CD4-positive, alpha-beta T cell treated with Interleukin-12 subunit alpha and Interleukin-12 subunit beta, for 1 hour (primary cell): ENCODE measurements at places on chromosomes 6 and 20.

DNA sequence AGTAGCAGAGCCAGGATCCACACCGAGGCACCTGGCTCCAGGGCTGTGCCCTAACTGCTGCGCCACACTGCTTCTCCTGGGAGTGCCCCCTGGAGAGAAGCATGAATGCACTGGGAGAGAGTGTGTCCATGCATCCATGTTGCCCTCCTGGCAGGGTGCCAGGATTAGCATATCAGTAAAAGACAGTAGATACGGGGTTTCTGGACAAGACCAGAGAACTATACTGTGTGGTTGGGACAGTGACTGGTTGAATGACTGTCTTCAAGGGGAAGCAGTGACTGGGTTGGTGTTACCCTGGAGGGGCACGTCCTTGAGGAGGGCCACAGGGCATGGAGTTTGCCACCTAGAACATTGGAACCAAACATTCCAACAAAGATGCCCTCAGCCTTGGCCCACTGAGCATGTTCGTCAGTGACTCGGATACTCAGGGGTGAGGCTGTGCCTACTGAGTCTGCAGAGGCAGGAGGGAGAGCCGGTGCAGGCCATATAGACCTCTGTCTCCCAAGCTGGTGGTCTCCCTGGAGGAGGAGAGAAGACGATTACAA is 288.8 kb downstream of the CDC5L start:
- DNase-seq: no peak

GRCh38 chr20:37522260-37523011 is 1.4 kb downstream of the NNAT start:
- no peak for DNase-seq

GRCh38 chr6:31578184-31579118 is 3.1 kb downstream of the TNF start:
- no peak for DNase-seq

GRCh38 chr6:167227984-167228383 is 63.1 kb upstream of the UNC93A start:
- no peak for DNase-seq

GRCh38 chr6:75932067-75932466 is 140.4 kb downstream of the IMPG1 start:
- DNase-seq: peak; percentile 1

DNA sequence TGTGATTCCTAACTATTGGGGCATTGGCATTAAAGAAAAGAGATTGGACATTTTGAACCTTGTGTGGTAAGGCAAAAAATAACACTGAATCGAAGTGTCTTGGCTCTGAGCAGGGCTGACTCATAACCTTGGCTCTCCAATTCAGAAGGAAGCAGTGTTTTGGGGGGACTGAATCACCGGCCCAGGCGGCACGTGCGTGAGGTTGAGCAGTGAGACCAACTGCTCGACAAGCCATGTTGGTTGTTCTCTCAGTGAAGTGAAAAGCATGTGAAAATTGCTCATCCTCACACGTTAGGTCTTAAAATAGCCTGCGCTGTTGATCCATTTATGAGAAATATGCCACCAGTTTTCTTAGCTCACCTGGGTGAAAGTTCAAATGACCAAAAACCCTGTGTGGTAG is 137.8 kb upstream of the SPACA1 start:
- no peak for DNase-seq

GRCh38 chr6:167153521-167153959 is 4.2 kb downstream of the GPR31 start:
- peak; percentile 24 for DNase-seq

- no peak for DNase-seq
Measured at GRCh38 chr6:168783720-168784119, 342.7 kb downstream of the SMOC2 start.

DNA sequence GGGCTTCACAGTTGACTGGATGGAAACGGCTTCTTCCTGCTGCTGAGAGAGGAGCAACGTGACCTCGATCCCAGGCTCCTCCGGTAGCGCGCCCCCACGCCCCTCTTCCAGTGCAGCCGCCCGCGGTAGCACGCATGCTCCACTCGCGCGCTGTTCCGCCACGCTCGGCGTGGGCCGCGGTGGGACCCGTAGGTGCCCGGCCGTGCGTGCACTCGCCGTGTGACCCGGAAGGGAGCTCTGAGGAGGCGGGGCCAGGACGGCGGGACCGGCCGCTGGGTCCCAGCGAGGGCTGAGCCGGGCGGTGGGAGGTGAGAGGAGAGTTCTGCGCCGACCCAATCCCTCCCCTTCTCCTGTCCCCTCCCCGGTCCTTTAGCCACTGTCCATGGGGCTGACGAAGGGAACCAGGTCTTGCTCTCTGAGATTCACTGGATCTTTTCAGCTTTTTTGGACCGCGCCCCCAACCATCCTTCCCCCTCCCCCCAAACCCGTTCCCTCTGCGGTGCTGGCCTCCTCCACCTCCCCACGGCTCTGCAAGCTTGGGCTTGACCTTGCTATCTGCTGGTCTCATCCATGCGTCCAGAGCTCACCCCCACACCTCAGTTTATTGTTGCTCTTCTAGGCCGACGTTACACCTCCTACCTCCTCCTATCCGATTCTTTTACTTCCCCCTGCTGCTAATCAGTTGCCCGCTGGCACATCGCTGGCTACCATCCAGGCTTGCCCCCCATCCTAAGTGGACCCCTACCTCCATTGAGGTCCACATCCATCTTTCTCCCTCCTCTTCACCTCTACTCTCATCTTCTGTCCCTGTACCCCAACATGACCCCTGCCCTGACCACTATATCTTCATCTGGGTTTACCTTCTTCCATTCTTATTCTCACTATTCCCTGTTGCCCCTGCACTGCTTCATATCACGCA is at the start of gene CUL9:
Gene CUL9, plus strand, starts transcription at position 255 of the 919 bp plus-strand sequence. CDS start 2,115 bp downstream, outside the sequence.
- peak; percentile 83 for DNase-seq

GRCh38 chr6:137237413-137238170 is 18.4 kb upstream of the IFNGR1 start:
- no peak for DNase-seq

GRCh38 chr6:111172563-111172962 is 85.3 kb downstream of the SLC16A10 start:
- no peak for DNase-seq

DNA sequence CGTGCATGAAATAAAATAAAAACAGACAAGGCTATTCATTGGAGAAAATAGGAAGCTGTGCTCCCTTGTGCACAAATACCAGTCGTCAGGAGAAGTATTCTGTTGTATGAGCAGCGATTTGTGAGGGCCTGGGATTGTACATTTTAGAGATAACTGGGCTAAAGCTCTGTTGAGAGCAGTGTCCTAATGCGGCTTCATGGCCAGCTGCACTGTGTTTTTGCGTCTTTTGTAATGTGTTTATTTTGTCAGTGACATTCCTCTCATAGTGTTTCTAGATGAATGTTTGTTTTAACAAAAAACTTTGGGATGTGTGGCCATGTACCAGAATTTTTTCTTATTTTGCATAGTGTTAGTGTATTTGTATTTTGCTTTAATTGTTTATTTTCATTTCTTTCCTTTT is 14.8 kb downstream of the ERMARD start:
- DNase-seq: no peak

DNA sequence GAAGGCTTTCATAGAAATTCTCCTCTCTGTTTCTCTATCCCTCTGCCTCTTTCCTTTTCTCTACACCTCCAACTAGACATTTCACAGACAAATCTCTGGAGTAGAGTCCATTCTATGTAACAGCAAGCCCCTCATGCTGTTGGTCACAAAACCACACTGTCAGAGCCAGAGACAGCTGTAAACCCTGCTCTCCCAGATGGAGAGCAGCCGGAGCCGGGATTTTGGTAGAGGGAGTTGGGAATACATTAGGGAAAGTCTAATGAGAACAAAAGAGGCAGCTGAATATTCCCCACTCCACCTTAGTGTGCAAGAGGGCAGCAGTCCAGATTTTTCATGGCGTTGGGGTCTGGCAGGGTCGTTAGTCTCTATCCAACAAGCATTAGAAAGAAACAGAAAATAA is 68.3 kb upstream of the EDN1 start:
- no peak for DNase-seq

DNA sequence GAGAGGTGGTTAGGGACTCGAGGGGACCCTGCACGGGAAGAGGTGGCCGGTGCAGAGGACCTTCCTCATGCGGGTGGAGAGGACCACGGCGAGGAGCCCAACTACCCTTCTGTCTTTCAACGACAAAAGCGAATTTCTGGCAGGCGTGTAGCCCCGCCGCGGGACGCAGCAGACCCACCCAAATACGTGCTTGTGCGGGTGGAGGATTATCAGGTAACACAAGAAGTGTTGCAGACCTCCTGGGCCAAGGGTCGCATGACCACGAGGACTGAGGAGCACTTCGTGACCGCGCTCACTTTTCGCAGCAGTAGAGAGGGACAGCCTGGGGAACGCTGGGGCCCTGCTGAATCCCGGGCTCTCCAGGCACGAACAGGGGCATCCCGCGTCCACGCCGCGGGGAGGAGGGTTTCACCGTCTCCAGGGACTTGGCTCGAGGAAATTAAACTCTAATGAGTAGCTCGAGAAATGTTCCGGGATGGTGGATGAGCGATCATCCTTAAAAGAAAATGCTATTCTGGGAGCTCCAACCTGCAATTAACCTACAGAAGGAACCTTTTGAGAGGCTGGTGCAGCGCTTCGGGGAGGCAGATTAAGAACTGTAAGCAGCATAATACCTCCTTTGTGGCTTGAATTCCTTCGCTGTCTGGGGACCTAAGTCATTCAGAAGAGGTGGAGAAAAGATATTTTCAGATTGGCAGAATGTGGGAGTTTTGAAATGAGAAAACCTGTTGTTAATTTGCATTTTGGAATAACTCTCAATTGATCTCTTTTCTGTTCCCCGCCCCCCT is 804 bp downstream of the C6orf141 start:
- no peak for DNase-seq

DNA sequence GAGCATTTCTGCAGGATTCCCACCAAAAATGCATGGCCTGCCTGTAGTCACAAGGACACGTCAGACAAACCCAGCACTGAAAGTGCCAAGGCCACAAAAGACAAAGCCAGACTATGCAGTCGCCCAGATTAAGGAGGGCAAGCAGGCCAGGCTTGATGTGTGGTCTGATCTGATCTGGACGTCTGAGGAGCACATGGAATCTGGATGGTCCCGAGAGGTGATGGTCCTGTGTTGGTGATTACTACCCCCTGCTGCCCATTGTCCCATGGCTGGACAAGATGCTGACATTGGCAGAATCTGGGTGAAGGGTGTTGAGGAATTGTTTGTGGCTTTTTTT is 17.1 kb downstream of the NPEPL1 start:
- no peak for DNase-seq

GRCh38 chr6:43457643-43458042 is 2.3 kb upstream of the DLK2 start:
- no peak for DNase-seq

DNA sequence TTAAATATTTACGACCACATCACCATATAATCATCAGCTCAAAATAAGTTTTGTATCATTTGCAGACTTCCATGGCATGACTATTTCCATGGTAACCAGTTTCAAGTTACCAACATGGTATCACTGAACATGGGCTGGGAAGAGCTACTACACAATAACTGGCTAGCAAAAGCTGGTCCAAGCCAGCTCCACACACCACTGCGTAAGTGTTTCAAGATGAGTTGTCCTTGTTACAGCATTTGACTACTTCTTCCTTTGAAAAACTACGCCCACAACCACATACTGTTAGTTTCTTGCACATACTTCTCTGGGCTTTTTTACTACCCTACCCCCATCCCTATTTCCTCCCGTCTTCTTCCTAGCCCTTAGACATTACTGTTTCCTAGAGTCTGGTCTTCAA is 8.5 kb downstream of the CD164 start:
- peak; percentile 14 for DNase-seq

- DNase-seq: no peak
Measured at GRCh38 chr6:129852257-129852858, 8.8 kb downstream of the TMEM244 start.

DNA sequence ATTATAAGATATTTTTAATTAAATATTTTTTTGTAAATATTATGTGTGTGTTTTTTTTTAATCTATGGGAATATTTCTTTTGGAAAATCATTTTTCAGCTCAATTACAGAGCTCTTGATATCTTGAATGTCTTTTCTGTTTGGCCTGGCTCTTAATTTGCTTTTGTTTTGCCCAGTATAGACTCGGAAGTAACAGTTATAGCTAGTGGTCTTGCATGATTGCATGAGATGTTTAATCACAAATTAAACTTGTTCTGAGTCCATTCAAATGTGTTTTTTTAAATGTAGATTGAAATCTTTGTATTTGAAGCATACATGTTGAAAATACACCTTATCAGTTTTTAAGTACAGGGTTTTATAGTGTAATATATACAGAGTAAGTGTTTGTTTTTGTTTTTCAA is 2.6 kb downstream of the ID4 start:
- no peak for DNase-seq

GRCh38 chr6:292506-293192 is 362 bp downstream of the DUSP22 start:
- DNase-seq: peak; percentile 84

DNA sequence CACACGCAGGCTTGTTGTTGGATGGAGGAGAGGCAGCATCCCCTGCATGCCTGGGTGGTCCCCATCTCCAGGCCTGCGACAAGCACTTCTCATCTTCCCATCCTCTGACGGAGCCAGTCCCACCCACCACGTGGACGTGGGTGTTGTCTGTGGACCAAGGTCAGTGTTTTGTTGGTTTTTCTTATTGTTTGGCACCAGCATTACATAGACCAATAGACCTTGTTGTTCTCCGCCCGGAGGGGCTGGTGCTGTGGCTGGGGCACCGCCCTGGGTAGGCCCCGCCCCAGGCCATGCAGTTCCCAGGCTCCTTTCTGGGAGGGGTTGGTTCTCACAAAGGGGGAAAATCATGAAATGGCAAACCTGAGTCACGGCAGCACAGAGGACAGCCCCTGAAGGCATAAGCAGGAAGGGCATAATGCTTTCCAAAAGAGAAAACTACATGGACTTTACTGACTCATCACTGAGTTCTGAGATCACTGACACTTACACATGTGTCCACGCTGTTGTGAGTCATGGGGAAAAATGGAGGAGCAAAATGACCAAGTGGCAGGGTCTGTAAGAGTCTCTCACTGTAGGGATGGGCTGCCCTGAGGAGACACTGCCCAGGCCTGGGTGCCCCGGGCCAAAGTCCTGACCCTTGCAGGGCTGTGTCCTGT is 90.8 kb downstream of the THBS2 start:
- no peak for DNase-seq

GRCh38 chr6:151172751-151173150 is 67.0 kb upstream of the AKAP12 start:
- no peak for DNase-seq

DNA sequence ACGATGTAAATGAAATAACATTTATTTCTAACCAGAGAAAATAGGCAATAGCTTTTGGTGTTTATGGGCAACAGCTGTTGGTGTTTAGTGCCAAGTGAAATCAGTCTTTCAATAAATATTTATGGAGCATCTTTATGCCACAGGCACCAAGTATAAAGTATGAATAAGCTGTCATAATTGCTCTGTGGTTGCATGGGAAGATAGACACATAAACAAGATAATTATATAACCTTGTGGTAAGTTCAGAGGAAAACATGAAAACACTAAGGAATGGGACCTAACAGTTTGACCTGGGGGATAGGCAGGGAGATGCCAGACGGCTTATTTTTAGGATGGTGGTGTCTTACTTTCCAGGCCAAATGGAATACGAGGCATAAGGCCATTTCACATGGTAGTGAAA is 110.9 kb downstream of the GFRAL start:
- no peak for DNase-seq

DNA sequence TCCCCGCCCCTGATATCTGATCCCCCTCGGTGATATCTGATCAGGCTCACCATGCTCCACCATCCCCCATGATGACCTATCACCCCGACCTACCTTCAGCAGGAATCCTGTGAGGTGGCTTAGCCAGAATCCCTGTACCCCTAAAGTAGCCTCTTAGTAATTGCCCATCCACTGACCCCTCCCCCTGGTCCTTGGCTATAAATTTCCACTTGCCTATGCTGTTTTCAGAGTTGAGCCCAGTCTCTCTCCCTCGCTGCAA is 177.5 kb upstream of the GGTLC1 start:
- DNase-seq: no peak
